Fibroblast of villous mesenchyme (primary cell): ENCODE measurements at places on chromosomes 2 and 18.
A peak's percentile ranks its signal among the peaks of the same experiment; 100 is the strongest.

DNA sequence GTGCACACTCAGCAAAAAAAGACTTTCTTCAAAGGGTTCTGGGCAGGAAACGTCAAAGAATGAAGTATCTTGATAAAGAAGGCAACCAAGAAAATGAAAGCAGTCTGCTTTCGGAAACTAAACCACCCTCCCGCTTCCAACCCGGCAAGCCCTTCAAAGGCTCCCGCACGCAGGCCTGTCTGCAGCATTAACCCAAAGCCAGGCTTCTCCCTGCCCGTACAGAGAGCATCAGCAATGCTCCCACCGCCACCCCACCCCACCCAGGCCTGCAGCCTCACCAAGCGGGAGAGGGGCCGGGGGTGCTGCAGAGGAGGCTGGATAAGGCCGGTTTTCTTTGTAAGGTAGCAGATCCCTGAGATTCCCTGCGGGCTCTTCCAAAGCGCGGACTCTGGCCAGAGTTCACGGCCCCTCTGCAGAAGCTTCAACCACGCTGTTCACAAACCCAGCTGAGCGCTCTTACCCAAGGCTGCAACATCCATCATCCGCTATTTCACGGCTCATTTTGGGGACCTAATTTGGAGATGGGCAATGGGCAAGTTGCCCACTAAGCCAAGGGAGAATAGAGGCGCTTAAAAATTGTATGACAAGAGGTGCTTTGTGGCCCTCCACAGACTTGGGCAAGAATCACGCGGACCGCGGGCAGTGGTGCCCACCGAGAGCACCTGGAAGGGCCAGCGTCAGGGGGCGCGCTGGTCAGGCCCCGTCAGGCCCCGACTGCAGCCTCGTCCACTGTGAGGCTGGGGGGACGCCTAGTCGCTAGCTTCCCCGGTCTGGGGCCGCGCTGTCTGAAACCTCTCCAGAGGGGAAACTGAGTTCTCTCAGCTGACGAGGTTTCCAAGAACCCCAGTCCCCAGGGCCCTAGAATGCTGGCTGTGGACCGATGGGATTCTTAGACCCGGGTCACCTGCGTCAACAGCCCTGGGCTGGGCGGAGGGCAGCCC lies 225.4 kb upstream of the ID2 start:
- no peak for DNase-seq

- DNase-seq, result no peak
These were observed 91.4 kb upstream of the PXDN start for GRCh38 chr2:1835581-1836201.

DNA sequence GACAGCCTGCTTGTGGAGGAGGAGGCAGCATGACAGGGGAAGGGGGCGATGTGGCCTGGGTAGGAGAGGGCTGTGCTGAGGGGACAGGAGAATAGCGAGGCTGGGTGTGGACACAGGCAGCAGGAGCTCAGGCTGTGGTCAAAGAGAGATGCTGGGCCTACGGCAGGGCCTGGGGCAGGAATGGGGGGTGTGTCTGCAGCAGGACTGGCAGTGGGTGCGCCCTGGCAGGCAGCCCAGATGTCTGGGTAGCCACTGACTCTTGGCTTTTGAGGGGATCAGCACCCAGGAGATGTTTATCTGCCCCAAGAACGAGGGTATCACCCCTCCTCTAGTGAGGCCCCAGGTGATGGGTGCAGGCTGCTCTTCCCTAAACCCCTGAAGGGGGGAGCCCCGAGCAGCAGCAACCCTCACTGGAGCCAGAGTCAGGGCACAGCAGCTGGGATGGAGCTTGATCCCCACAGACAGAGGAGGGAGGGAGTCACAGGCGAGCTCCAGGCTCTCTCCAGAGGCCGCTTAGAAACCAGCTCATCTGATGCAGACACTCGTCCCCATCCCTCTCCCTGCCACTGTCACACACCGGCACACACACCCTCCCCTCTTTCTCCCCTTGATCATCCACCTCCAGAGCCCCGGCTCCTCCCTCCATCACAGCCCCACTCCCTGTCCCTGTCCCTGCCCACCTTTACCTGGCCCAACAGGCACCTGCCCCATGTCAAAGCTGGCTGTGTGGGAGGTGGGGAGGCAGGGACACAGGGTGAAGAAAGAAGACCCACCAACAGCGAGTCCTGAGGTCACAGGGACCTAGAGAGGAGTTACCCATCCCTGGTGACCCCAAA lies 29.8 kb upstream of the TNS1 start:
- no peak for DNase-seq

GRCh38 chr2:20469595-20469994 lies 22.7 kb downstream of the RHOB start:
- no peak for DNase-seq

- DNase-seq, result no peak
These were observed 18.9 kb upstream of the SLC38A11 start for GRCh38 chr2:164974221-164974620.

DNA sequence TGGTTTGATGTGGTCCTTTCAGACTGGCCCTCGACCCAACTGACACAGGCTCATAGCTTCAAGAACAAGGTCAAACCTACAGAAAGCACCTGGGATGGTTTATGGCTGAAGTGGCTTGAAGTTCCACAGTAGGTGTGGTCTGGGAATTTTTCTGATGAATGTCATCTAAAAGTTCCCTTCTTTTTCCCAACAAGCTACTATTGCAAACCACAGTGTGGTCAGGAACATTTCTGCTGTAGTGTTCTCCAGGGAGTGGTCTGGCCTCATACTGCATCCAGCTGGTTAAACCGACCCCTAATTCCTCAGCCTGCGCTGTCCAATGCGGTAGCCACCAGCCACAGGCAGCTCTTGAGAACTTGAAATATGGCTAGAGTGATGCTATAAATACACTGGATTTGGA lies 92.7 kb downstream of the FAM124B start:
- peak; percentile 60 for DNase-seq

DNA sequence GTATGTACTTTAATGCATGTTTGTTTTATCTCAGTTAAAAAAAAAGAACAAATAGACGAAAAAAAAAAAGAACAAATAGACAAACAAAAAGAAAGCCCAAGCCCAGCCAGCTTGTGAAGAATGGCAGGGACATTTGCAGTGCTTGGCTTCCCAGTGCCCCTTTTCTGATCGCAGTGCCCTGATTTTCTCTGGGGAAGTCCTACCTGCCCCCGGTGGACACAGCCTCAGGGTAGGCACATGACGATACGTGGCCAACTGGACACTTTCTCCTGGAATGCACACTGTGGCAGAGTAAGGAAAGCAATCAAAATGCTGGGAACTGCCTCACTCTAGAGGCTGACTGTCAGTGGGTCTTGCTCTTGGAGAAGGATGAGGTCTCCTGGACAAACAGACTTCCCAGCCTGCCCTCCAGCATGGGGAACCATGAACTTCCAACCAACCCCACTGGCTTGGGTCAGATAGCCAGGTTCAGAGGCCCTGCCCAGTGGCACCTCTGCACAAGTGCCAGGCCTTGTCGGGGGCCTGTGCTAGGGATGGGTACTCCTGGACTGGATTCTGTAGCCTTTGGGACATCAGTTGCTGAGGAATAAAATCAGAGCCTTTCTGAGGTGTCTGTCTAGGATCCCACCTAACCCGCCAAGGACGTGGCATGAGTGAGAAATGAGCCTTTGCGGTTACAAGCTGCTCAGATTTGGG lies 76.7 kb downstream of the INHBB start:
- DNase-seq, result no peak

- DNase-seq, result no peak
These were observed 154.2 kb downstream of the ATP9B start for GRCh38 chr18:79223431-79223830.

- DNase-seq, result no peak
These were observed 118.8 kb downstream of the FSHR start for GRCh38 chr2:49035481-49035880.

- no peak for DNase-seq
These were observed 31.0 kb upstream of the WIPF1 start for GRCh38 chr2:174628528-174629169.

GRCh38 chr18:59941331-59941730 lies 41.5 kb downstream of the PMAIP1 start:
- no peak for DNase-seq

DNA sequence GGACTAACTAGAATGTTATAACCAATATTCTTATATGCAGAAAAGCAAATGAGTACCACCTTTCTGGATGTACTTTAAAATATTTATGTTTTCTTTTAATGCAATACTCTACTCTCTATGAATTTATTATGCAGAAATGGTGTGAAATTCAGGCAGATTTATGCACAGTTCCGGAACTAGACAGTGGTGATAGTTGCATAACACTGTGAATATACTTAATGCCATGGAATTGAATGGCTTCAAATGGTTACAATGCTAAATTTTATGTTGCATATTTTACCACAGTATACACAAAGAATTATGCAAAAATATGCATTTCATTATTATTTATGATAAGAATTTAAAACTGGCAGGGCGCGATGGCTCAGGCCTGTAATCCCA lies 287.8 kb upstream of the FN1 start:
- no peak for DNase-seq

DNA sequence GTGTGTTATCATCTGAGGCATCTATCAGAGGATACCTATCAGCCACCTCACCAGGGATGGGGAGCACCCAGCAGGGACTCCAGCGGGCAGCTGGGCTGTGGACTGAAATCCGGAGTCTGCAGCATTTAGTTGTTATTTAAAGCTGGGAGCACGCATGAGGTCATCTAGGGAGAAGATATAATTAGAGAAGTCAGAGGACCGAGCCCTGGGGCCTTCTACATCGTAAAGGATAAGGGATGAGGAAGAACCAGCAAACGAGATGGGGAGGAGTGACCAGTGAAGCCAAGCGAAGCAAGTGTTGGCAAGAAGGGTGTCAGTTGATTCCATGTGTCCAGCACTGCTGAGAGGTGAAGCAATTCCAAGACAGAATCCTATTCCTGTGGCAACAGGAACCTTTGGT lies 70.3 kb downstream of the STEAP3 start:
- no peak for DNase-seq

DNA sequence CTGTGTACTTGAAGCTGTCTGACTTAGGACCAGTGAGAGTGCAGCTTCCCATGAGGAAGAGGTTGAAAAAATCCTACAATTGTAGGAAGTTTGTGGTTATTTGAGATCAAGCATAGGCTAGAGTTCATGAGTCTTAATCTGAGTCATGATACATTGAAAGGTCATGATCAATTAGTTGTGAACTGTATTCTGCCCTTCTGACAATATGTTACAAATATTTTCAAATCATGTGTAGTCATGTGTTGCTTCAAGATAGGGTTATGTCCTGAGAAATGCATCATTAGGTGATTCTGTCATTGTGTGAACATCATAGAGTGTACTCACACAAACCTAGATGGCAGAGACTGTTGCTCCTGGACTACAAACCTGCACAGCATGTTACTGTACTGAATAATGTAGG lies 68.4 kb upstream of the MFF start:
- no peak for DNase-seq

GRCh38 chr2:147250652-147251356 lies 594.0 kb upstream of the ACVR2A start:
- no peak for DNase-seq

DNA sequence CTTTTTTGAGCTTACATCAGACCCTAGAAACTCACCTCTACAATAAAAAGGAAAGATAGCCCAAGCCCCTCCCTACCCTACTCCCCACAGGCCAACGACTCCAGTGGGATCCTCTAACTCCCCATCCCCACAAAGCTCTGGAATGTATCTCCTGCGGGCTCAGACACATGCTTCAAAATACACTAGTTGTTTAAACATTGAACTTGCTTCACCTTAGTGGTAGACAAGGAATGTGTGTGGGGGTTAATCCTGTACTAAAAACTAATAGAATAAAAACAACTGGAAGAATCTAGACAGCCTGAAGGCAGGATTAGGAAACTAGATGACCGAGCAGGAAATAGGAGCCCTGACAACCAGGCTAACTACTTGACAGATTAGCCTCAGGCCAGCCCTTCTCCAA lies 211.5 kb downstream of the SUCLG1 start:
- DNase-seq, result no peak

DNA sequence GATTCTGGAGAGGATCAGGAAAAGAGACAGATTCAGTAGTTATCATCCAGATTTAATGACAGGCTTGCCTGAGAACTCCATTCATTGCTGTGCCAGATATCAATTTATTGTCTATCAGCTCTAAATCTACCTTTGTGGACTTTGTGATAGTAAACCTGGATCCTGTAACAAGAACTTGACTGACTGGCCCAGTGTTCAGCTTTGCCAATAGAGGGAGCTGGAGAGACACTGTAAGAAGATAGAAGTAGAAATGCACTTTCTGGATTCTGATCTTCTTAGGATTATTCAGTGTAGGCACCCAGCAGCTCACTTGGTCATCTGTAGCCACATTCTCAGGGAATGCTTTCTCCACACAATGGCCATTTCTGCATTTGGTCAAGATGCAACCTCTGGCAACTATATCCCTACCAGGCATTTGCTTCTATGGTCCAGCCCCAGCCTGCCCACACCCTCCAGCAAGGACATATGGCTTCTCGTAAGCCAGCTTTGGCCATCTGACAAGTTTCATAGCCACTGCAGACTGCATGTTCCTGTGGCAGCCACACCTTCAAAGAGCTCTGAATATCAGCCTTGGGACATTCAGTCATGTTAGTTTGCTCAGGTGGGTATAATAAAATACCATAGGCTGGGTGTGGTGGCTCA lies 6.1 kb upstream of the SERPINB8 start:
- DNase-seq, result peak; percentile 76

GRCh38 chr2:36530178-36530982 lies 67.6 kb downstream of the FEZ2 start:
- peak; percentile 21 for DNase-seq

- DNase-seq, result peak; percentile 100
These were observed at the start of gene YPEL5 for GRCh38 chr2:30146337-30147195. Gene YPEL5 (plus strand): TSS chr2:30147007. CDS start chr2:30156652, 9,645 bp downstream.

GRCh38 chr18:79779021-79779699 lies 18.6 kb upstream of the KCNG2 start:
- no peak for DNase-seq

GRCh38 chr2:95669441-95669991 lies 77.7 kb downstream of the TRIM43 start:
- no peak for DNase-seq
